ENCODE measurements at places on chromosomes 2 and 18.

GRCh38 chr2:168443818-168444217, 12.3 kb upstream of the CERS6 start:
- DNase-seq, result no peak

GRCh38 chr2:235640377-235640776, 146.5 kb downstream of the AGAP1 start:
- no peak for DNase-seq

GRCh38 chr2:218332920-218333645, 23.6 kb upstream of the CATIP start:
- DNase-seq, result no peak

DNA sequence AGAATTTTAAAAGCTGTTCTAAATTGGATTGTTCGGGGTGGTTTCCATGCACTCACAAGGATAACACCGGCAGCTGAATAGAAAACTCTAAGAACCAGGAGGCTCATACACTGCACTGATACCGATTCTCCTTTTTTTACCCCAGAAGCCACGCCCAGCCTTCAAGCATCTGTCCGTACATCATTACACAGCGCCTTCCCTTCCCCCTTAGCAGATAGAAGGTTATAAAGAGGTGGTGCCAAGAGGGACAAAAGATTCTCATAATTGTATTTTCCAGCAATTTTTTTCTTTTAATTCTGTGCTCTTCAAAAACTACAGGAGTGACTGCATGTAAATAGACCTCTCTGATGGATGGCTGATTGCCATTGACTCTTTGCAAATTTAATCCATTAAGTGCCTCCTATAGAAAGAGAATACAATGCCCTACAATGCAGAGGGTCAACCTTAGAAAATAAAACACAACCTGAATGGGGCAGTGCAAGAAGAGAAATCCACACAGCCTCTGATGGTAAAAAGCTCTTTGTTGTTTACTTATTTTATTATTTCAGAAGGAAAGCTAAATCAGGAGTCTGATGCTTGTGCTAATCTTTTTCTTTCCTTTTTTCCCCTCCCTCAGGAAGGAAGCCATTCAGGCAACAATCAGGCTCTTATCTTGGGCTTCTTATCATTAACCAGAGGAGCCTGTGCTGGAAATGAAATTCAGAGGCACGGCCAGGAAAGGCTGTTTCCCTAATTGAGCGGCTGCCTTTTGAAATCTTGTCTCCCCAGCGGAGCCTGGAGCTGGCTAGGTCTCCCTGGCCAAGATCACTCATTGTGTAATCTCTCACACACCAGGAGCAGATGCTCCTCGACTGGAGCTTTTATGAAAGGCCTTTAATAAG, 198.9 kb upstream of the NABP1 start:
- no peak for DNase-seq

DNA sequence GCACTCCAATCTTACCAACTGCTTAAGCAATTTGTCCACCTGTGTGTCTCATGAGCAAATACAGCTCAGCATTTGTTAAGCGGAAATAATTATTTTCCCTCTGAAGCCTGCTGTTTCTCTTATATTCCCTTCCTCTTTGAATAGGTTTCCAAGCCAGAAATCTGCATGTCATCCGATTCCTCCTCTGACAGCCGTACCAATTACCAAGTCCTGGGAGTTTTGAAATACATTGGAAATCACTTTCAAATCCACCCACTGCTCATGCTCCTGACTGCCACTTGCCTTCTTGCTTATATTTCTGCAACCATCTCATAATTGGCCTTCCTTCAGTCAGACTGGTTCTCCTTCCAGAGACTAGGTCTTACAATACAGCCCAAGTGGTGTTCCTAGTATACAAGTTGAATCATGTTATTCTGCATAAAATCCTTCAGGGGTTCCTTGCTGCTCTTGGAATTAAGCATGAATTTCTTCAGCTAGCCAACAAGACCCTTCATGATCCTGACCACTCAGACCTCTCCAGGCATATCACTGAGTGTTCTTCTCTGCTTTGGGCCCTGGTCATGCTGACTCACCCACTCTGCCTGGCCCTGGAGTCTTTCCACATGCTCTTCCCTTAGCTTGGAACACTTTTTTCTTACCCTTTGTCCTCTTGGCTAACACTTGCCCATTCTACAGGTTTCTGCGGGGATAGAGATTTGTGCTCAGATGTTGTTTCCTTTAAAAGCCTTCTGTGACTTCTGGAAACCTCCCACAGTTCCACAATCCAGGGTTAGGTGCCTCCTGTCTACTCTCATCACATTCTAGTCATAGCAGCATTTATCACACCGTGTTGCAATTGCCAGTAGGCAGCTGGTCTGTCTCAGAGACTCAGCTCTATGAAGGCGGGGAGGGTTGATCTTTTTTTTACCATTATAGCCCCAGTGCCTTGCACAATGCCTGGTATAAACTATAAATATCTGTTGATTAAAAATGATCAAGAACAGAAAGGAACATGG, 157.6 kb downstream of the ARL6IP6 start:
- DNase-seq, result no peak

- no peak for DNase-seq
Measured at GRCh38 chr2:9467687-9468086, 6.7 kb upstream of the IAH1 start.

DNA sequence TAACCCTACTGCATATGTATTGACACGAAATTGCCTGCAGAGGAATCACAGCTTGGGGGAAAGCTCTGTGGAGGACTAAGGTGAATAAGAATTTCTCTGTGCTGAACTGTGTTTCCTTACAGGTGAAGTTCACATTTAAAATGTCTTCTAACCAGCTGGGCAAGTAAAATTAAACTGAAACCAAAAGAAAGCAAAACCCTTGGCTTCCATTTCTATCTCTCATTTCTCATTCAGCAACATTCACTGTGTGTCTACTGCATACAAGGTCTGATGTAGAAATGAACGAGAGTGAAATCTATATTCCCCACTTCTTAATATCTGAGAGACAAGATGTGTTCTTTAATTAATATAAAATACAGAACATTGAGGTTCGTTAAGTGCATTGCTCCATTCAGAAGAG, 397.3 kb downstream of the SOX11 start:
- no peak for DNase-seq

DNA sequence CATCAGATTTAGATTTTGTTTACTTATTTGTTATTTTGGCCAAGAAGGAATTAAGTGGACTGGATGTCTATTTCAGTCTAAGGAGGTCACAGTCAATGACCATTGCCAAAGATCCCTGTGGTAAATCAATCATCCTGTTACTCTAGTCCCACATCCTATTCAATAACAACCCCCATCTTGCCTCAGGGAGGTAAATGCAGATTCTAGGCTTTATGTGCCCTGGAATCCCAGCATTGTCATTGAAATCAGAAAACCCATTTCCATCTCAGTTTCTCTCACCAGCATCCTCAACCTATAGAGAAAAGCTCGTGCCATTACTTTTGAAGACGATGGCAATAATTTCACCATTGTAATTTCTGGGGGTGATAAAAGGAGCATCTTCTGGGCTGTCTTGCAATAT, 71.8 kb downstream of the SKA1 start:
- DNase-seq, result no peak

DNA sequence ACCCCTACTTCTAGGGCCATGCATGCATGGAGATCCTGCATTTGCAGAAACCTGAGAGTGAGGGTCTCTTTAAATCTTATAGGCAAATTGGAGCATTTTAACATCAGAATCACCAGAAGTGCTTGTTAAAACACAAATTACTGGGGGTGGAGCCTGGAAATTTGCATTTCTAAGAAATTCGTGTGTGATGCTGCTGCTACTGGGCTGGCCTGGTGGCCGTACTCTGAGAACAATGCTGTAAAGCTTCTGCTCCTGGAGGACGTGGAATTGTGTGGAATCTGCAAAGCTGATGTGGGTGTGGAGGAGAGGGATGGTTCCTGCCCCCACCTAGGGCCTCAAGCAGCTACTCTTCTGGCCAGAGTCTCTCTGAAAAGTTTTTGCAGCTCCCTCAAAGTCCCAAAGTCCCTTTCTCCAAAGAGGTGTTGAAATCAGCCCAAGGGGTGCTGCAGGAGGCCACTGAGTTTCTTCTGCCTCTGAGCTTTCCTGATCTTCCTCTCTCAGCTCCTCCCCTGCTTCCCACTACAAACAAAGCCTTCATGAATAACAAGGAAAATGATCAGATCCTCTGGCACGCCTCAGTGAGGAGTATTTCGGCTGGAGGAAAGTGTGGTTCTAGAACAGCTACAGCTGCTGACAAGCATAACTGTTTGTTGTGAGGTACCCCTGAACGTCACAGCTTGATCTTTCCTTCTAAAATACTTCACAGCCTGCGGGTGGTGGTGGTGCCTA, 508.3 kb downstream of the CNTNAP5 start:
- no peak for DNase-seq

DNA sequence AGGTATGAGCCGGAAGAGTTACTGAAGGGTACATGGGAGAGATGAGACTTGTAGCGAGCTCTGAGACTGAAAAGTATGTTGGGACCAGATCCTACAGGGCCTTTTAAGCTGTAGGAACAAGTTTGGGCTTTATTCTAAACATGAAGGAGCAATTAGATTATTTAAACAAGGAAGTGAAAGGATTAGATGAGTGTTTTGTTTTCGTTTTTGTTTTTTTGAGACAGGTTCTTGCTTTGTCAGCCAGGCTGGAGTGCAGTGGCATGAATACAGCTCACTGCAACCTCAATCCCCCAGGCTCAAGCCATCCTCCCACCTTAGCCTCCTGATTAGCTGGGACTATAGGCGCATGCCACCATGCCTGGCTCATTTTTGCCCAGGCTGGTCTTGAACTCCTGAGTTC, 110.7 kb downstream of the C1D start:
- no peak for DNase-seq

DNA sequence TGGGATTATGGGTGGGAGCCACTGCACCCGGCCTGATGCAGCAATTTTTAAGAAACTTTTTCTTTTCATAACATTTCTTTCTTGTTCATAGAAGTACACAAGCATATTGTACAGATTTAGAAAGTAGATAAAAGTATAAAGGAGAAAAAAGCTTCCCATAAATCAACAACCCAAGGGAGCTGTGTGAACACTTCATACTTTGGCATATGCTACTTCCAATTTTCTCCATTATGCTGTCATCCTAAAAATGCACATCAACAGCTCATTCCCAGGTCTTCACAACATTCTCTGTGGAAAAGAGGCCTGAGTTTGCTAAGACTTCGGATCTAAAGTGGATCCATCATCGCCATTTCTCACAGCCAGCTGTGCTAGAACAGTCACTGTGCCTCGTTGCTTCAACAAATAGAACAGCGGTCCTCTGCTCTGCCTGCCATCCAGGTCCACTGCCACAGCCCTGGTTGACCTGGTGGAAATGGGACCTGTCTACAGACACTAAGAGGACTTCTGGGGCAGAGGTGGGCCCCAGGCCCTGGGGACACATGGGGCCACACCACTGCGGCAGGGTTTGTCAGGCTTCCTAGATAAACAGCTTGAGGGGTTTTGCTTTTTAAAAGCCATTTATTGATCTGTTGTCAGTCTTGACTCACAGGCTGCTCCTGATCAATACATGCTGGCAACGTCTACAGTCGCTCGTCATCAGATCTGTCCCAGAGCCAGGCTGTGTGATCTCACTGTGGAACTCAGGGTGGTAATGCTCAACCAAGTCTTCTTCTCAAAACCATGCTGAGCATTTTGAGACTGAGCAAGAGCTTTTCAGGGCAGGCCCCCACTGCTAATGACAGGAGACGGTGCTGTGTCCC, 72.7 kb upstream of the MGAT4A start:
- DNase-seq, result no peak

DNA sequence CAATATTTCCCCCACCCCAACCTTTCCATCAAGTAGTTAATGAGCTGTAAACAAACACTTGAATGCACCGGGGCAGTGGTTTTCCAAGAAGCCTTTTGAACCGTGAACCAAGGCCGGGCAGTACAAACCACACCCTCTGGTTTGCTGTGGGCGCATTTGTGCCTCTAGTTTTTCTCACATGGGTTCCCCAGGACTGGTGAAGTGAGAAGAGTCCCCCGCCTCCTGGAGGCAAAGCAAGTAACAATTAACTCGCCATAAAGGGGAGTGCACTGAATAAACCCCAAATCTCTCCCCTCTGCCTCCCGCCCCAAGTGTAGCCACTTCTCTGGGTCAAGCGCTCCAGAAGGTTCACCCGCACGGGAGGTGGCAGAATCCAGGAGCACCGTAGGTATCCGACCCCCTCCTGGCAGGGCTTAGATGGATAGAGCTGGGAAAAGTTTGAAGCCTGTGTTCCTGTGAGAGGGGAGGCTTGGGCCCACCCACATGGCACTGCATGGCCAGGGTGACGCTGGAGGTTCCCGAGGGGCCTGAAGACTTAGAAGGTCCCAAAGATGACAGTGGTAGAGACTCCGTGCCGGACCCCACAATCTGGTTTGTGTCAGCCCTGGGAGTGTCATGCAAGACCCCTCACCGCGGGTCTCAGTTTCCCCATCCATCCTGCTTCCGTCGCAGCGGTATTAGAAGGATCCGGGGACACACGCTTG, 182.2 kb downstream of the SMAD2 start:
- DNase-seq, result peak; percentile 10

All from right kidney (tissue), 9 donors.